Type B pancreatic cell (in vitro differentiated cells): ENCODE measurements at places on chromosomes 4 and X. TPM values are rescaled to one million over a fixed set of nuclear protein-coding genes. Genes with fewer than 3 reads are reported as not detected.

- no peak overlapping the region for H3K27ac ChIP-seq
- DNase-seq, result no peak
- no peak overlapping the region for H3K4me3 ChIP-seq
- H3K4me1 ChIP-seq, result no peaks in the 10 kb centered on the region
Observed at GRCh38 chrX:136034668-136035067, 49.4 kb downstream of the SLC9A6 start.

FDCSP gene
- not detected in 2 replicates for total RNA-seq

DNA sequence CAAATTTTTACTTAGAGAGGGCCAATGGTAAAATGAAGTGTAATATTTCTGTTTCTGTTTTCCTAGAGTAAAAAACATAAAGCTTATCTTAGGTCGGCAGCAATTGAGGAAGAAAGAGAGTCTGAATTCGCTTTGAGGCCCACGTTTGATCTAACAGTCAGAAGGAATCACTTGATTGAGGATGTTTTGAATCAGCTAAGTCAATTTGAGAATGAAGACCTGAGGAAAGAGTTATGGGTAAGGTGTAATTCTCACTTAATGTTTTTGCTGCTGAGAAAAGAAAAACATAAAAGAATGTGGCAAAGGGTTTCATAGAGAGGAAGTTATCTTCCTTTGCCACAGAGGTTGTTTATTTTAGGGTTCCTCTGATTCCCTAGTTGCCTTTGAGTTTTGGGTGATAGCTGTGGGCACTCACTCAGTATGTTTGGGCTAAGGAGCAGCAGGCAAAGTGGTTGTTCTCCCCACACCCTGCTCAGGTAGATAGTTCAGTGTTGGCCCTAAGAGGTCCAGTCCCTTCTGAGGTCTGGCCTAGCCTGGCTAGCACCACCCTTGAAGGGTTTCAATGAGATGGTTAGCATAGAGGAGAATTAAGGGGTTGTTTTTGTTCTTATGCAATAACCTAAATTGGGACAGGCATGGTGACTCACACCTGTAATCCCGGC lies 32.3 kb downstream of the HERC5 start:
- no peak overlapping the region for H3K4me3 ChIP-seq
- no peaks in the 10 kb centered on the region for H3K4me1 ChIP-seq
- no peaks in the 10 kb centered on the region for H3K36me3 ChIP-seq
- no peaks in the 10 kb centered on the region for H3K27me3 ChIP-seq

DNA sequence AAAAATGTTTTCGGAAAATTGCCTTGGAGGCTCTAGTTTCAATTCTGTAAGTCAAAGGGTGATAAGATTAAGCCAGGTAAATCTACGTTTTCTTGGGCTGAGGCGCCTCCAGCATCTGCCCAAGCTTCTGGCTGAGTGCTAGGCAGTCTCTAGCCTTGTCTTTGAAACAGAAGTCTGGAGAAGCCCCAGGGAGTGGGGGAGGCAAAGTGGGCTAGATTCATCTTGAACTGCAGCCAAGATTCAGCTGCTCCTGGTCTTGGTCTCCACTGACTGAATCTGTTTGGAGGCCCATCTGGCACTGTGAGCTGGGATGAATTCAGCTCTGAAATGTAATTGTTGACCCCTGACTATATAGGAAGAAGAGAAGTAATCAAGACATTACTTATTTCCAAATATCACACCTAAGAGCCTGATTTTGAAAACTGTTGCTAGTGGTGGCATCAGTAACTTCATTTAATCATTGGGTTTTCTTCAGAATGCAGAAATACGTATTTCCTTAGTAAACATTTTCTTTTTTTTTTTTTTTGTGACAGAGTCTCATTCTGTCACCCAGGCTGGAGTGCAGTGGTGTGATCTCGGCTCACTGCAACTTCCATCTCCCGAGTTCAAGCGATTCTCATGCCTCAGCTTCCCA lies 187.3 kb upstream of the LEF1 start:
- H3K36me3 ChIP-seq, result no peaks in the 10 kb centered on the region
- no peak overlapping the region for H3K27ac ChIP-seq
- peaks cover 30% of the 10 kb centered on the region for H3K27me3 ChIP-seq
- H3K4me1 ChIP-seq, result peaks cover 44% of the 10 kb centered on the region

DNA sequence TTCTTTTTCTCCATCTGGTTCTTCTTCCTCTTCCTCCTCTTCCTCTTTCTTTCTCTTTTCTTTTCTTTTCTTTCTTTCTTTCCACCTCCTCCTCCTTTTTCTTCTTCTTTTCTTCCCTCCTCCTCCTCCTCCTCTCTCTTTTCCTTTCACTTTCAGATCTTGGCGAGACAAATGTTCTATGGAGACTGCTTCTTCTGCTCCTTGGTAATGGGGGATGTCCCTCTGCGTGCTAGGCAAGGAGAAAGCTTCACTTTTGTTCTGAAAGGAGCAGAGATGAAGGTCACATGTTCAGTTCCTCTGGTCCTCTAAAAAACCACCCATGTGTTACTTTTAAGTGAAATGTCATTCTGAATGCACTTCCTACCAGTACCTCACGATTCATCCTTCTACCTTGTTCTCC lies 33.2 kb downstream of the NBDY start:
- H3K27ac ChIP-seq, result no peak overlapping the region
- no peak for DNase-seq
- no peaks in the 10 kb centered on the region for H3K27me3 ChIP-seq
- peaks cover 13% of the 10 kb centered on the region for H3K36me3 ChIP-seq
- H3K4me1 ChIP-seq, result no peaks in the 10 kb centered on the region
- no peak overlapping the region for H3K4me3 ChIP-seq

GRCh38 chr4:144507311-144508101 lies 138.4 kb upstream of the HHIP start:
- H3K27me3 ChIP-seq, result no peaks in the 10 kb centered on the region
- DNase-seq, result no peak
- H3K4me3 ChIP-seq, result no peak overlapping the region
- peaks cover 7% of the 10 kb centered on the region for H3K4me1 ChIP-seq

BRS3 gene
- total RNA-seq, result 0.10 TPM in 1 of 2 replicates, not detected in the other

- no peaks in the 10 kb centered on the region for H3K4me1 ChIP-seq
- H3K27me3 ChIP-seq, result no peaks in the 10 kb centered on the region
- no peak for DNase-seq
- H3K36me3 ChIP-seq, result peaks cover 6% of the 10 kb centered on the region
Observed at GRCh38 chrX:48945517-48946348, 11.7 kb downstream of the OTUD5 start.

DNA sequence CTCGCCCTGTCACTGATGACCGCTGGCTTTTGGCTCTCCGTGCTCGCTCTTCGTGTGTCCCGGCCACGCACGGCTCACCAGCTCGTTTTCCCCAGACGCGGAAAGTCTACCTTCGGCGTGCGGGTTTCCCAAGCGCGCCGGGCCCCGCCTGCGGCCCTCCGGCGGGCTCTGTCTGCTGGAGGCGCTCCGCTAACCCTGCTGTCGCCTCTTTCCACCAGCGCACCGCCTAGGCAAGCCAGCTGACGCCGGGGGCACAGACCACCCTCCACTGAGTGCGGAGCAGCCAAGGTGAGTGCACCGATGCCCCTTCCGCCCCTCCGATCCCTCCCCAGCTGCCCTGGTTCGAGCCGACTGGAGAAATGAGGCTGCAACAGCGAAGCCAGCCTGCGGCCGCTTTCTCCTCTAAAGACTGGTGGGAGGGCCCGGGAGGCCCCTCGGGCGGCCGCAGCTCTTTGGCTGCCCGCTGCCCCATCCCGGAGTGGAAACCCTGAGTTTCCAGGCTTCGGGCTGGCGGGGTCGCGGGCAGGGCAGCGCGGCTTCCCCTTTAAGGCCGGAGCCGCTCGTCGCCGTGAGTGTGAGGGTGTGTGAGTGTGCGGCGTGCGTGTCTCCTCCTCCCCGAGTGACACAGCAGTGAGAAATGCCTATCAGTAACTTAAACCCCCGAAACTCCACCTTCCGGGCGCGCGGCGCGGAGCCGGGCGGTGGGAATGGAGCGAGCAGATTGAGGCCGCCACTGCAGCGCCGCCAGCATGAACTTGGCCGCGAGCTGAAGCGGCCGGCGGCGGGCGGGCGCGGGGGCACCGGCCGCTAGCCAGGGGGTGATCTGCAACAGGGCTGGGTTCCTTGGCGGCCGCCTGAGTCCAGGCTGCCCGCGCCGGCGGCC lies at the start of gene MAMLD1:
TSS of gene MAMLD1 (plus strand) at position 719 of the 883 bp plus-strand sequence. CDS start 82,200 bp downstream, outside the sequence.
- no peaks in the 10 kb centered on the region for H3K4me1 ChIP-seq
- H3K4me3 ChIP-seq, result peak within 1 kb of the TSS; percentile 83
- H3K27me3 ChIP-seq, result peaks cover 51% of the 10 kb centered on the region
- no peak within 1 kb of the TSS for H3K27ac ChIP-seq
- no peaks in the 10 kb centered on the region for H3K36me3 ChIP-seq

DNA sequence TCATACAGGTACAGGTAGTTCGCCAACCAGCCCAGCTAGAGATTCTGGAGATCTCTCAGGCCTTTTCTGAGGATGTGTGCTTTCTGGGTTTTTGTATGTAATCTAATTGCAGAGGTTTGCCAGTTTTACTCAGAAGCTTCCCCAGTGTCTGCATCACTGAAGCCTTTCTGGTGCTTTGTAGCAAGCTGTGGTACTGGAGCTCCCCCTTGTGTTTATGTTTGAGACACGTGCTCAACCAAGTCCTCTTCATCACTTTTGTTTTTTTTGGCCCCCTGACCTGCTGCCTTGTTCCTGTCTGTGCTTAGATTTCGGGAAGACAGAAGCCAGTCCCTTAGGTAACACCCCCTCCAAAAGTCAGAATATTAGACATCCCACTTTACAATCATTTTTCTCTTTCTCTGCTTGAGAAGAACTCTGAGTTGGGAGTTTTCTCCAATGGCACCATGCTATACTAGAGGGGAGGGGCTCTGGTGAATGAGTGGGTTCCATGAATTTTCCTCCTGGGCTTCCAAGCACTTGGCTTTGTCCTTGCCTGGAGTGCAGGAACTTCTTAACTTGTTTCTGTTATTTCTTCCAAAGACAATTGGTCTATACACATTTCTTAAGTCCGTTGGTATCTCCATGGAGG lies 128.4 kb upstream of the TBC1D9 start:
- peaks cover 20% of the 10 kb centered on the region for H3K36me3 ChIP-seq
- H3K27ac ChIP-seq, result no peak overlapping the region
- DNase-seq, result no peak
- H3K27me3 ChIP-seq, result no peaks in the 10 kb centered on the region

GRCh38 chr4:176198316-176198903 lies 3.0 kb upstream of the SPATA4 start:
- no peaks in the 10 kb centered on the region for H3K36me3 ChIP-seq
- peaks cover 9% of the 10 kb centered on the region for H3K4me1 ChIP-seq
- no peaks in the 10 kb centered on the region for H3K27me3 ChIP-seq
- H3K27ac ChIP-seq, result no peak overlapping the region
- no peak overlapping the region for H3K4me3 ChIP-seq

- DNase-seq, result no peak
- H3K4me1 ChIP-seq, result peaks cover 17% of the 10 kb centered on the region
- no peaks in the 10 kb centered on the region for H3K27me3 ChIP-seq
- H3K36me3 ChIP-seq, result peaks cover 12% of the 10 kb centered on the region
- H3K4me3 ChIP-seq, result no peak overlapping the region
Observed at GRCh38 chr4:147533331-147533730, 52.4 kb downstream of the EDNRA start.
